ENCODE measurements at places on chromosomes 3 and 15. TPM values are rescaled to one million over a fixed set of nuclear protein-coding genes. Genes with fewer than 3 reads are reported as not detected.

The CKMT1A gene
- not detected for total RNA-seq

DNA sequence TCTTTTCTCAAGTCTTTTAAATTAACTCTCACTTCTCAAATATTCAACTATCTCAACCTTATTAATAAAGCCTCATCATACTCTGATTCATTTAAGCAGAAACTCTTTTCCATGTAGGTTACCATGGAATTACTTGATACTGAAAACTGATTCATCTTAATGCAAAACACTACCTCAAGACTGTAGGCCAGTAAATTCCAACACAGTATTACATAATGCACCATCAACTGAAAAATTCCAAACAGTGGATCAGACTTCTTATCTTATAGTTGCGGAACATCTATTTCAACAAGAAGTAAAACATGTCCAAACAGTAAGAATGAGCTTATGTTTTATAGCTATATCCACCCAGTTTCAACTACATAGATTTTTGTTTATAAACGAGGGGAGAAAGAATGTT lies 124.5 kb downstream of the PEAK1 start:
- no peak for DNase-seq

- peak; percentile 84 for DNase-seq
Observed at GRCh38 chr3:48130321-48130904, 57.8 kb downstream of the CDC25A start.

- no peak for DNase-seq
Observed at GRCh38 chr15:92579486-92579885, 76.1 kb downstream of the FAM174B start.

DNA sequence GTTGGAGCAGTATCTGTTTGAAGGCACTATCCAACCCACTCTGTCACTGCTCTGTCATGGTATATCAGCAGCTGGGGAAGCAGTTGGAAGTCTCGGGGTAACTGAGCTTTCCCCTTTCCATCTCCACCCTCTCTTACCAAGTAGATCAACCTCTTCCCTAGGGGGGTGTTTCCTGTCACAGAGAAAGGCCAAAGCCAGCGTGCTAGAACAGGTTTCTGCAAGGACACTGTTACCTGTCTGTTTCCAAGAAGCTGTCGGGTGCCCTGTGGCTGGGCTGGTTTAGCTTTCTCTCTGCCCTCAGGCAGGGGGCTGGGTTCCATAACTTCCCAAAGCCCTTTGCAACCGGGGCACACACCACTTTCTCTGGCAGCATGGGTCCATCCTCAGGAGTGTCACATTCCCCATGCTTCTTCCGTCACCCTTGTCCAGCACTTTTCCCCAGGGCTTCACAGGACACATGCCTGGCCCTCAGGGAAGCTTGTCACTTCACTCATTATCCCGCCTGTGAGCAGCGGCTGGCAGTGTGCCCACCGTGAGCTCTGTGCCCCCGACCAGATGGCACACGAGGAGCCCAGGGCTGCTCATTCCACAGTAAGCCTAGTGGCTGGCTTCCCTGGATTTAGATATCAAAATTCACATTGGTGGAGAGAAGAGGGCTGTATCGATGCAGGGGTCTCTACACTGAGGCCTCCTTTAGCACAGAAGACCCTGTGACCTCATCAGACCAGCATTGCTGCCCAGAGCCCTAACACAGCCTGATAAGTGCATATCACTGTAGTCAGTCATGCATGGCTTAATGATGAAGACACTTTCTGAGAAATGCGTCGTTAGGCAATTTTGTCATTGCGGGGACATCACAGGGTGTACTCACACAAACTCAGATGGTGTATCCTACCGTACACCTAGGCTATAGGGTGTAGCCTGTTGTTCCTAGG lies 205.8 kb downstream of the SLCO3A1 start:
- no peak for DNase-seq

DNA sequence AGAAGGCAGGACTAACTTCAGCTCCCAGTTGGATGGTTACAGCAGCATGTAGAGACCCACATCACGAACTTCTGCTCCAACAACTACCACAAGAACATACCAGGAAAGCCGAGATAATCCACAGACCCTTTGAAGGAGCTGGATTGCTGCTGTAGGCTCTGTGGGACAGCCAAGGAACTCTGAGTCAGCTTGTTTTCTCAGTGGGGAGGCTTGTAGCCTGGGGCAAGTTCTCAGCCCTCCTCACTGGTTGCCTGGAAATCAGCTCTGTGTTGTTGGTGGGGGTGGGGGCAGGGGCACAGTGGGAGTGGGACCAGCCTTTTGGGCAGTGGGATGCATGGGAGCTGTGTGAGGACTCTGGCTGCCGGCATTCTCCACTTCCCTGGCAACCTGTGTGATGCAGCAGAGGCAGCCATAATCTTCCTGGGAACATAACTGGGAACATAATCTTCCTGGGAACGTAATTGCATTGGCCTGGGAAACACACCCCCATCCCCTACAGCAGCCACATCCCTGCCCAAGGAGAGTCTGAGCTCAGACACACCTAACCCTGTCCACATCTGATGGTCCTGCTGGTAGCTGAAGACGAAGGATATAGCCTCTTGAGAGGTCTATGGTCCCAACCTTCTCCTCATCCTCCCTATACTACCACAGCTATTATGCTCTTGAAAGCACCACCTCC lies 153.1 kb downstream of the PEAK1 start:
- peak; percentile 96 for DNase-seq
